ENCODE measurements at places on chromosomes 1 and 21.

DNA sequence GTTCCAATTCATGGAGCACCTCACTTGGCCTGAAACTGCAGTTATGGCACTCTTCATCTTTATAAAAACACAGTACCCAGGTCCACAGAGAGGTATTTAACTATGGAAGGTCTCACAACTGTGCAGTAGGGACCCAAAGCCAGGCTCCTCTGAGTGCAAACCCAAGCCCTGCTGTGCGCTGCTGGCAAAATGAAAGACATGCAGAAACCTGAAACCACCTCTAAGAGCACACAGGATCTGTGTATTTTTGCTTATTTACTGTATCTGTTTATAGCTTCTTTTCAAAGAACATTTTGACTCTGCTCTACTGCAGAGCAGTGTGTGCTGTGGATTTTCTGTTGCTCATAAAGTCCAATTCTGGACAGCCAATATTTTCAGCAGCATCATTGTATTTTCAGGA is 166.6 kb downstream of the DSCAM start:
- DNase-seq: no peak

DNA sequence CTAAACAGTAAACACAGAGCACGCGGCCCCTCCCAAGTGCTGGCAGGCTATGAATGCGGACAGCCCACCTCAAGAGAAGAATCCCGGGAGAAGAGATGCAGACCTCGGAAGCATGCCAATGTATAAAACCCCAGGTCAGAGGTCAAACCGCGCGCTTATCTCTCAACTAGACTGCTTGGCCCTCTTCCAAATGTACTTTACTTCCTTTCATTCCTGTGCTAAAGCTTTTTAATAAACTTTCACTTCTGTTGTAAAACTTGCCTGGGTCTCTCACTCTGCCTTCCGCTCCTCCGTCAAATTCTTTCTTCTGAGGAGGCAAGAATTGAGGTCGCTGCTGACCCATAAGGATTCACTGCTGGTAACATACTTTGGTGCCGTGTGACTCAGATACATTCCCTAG is 216.0 kb downstream of the S1PR1 start:
- DNase-seq: no peak

GRCh38 chr1:243505986-243506689 is 250.3 kb downstream of the SDCCAG8 start:
- DNase-seq: no peak

DNA sequence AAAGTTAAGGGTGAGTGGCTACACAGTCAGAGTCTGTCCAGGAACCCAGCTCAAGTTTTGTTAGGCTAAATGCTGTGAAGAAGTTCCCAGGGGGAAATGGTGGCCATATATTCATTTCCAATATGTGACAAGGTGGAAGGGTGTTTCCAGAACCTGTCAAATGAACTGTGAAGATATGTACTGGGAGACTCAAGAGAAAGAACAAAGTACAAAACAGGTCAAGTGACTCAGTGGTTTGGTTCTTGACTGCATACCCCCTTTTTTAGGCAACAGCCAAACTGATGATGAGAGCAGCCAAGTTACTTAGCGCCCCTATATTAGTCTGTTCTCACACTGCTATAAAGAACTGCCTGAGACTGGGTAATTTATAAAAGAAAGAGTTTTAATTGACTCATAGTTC is 18.6 kb upstream of the FBXO28 start:
- no peak for DNase-seq

- no peak for DNase-seq
These were observed 10.7 kb upstream of the OR2B11 start for GRCh38 chr1:247468481-247469140.

DNA sequence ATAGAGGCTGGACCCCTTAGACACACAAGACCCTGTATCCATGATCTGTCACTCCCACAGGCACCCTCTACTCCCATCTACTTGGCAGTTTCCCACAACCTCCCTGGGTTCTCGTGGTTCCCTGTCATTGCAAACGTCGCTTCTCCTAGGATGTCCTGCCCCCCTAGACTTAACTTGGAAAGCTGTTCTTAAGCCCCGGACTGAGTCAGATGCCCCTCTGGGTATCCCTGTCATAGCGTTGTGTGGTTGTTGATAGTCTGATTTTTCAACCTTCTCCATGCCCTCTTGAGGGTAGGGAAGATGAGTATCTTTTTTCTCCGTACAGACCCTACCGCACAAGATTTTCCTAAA is 11.8 kb downstream of the RCC1 start:
- DNase-seq: peak; percentile 31

- DNase-seq: peak; percentile 58
These were observed 556 bp downstream of the GMEB1 start for GRCh38 chr1:28668956-28669723.

GRCh38 chr1:154755858-154756730 is 114.0 kb downstream of the KCNN3 start:
- DNase-seq: peak; percentile 70

DNA sequence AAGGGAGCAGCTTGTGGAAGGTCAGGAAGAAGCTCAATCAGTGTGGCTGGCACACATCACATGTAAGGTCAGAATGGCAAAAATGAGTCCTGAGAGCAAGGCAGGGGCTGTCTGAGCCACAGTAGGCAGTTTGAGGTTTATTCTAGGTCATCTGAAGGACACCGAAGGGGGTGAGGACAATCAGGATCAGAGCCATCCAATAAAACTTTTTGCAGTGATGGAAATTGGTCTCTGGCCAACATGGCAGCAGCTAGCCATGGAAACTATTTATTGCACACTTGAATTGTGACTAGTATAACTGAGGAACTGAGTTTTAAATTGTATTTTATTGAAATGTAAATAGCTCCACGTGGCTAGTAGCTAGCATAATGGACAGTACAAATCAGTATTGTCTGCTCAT is 97.0 kb upstream of the CACNA1E start:
- no peak for DNase-seq

GRCh38 chr1:31931593-31932225 is 6.5 kb downstream of the PTP4A2 start:
- no peak for DNase-seq

DNA sequence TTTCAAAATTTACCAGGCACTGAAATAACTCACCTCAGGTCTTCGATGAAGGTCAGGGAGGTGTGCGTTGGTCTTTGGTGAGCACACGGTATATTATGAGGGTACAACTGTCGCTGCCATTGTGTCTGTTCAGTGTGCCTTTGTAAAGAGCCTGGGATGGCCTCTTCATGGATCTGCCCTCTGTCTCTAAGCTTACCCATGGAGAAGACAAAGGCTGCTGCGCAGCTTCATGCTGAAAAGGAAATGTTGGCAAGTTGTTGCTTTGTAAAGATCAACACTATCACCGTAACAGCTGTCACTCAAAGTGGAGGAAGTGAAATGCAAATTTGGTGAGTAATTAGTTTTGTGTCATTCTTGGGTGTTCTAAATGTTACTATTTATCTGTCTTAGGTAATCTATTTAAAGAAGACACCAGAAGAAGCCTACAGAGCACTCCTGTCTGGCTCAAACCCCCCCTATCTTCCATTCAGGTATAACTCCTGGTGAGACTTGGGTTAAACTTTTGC is 71.6 kb downstream of the CDC14A start:
- peak; percentile 28 for DNase-seq

DNA sequence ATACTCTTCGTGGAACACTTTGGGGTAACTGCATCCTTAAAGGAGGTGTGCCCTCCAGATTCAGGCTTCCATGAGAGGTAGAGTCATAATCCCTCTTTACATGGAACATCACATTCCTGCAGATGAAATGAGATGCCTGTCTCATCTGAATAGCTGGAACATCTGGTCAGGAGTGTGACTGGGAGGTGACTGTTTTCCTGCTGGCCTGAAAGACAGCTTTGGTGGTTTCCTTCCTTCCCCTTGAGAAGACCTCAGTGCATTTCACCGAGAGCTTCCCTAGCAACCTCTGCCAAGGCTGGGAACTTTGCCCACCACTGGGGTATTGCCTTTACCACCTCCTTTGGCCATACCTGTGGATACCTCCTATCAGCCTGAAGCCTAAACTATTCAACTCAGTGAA is 46.7 kb upstream of the GUCA2A start:
- no peak for DNase-seq

GRCh38 chr1:222275729-222276465 is 272.0 kb downstream of the HHIPL2 start:
- no peak for DNase-seq

DNA sequence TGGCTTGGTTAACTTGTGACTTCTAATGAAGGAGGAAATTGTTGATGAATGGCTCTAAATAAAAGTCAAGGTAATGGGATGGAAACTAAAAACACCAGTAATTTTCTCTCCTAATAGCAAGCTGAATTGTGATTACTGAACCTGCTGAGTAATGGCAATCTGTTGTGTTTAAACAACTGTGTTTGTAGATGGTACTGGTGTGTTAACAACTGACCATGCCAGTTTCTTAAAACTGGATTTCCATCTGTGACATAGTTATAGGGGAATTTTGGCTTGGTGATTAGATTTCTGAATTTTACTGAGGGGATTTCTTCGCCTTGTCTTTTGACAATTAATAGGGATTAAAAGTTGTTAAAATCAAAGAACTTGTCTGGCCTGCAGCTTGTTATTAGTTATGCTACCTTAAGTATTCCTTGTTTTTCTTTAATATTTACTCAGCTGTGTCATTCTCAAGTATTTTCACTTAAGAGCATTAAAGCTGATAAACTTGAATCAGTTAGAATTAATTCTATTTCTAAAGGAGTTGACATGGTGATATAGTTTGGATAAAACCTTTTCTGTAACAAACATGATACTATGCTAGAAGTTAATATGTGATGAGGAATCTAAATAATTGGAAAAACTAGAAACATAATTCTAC is 7.9 kb upstream of the ERO1B start:
- no peak for DNase-seq

DNA sequence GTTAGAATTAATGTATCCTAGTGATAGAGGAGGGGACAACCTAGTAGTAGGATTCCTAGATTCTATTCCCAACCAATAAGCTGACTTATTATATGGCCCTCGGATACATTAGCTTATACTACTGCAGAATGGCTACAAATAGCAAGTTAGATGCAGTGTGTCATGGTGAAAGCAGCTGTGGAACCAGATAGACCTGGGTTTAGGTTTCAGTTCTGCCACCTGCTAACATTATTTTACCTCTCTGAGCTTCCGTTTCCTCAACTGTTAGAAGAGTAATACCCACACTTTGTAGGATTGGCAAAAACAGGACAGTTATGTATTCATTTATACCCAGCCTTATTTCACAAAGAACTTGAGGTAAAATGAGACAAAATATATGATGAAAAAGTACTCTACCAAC is 21.6 kb upstream of the MAGOH start:
- DNase-seq: no peak

- DNase-seq: no peak
These were observed 23.9 kb upstream of the SAMD11 start for GRCh38 chr1:899636-900317.

- DNase-seq: no peak
These were observed 37.1 kb upstream of the DOCK7 start for GRCh38 chr1:62725255-62725654.

DNA sequence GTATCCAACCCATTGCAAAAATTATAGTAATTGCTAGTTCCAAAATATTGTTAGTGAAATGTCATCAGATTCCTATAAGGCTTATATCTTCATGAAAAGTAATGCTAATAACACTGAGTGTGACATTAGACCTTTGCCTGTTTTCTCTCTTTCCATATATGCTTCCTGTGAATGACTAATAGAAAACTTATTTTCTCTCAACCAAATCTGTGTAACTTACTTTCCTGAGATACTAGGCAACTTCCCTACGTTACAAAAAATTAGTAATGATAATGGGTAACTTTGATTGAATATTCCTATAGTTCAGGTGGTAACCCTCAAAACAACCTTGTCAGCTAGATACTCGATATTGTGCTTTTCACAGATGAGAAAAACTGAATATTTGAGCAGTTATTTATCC is 124.2 kb upstream of the HNRNPU start:
- no peak for DNase-seq

GRCh38 chr1:97138515-97139032 is 417.0 kb downstream of the PTBP2 start:
- DNase-seq: no peak

DNA sequence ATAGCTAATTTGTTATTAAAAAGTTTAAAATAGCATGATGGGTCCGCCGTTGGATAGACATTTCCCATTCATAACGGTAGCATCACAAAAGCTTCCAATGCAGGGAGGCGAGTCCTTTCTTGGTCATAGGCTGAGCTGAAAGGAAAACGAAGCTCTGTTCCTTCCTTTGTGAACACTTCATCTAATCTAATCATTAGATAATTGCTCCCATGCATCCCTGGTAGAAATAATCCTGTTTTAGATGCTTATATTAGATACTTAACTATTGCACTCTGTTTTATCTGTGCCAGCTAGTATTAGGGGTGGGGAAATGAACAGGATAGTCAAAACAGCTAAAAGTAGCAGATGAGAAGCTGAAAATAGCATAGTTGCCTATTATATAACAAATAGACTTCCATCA is 215.0 kb downstream of the SLC35F3 start:
- no peak for DNase-seq

DNA sequence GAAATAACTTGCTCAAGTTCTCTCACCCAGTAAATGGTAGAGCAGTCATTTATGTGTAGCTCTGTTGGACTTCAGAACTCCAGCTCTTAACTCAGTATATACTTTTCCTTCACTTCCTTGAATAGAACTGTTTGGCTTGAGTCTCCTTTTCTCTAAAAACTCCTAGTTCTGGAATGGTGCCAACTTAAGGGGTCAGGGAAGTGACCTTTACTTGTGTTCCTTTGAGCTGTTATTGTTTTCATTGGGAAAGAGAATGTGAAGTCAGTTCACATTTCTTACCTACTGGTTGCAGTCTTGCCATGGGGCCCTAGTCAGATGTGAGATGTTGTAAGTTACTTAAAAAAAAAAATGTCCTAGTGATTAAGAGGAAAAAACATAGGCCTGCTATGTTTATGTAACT is 77.0 kb upstream of the MACF1 start:
- DNase-seq: no peak

DNA sequence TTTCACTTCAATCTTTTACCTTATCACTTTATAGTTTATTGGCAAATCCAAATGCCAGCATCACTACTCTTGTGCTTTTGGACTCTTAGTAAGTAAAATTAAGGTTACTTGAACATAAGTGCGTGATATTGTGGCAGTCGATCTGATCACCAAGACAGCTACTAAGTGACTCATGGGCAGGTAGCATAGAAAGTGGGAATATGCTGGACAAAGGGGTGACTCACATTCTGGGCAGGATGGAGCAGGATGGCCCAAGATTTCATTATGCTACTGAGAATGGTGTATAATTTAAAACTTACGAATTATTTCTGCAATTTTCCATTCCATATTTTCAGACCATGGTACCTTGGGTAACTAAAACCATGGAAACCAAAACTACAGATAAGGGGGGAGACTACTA is 120.2 kb downstream of the ROR1 start:
- DNase-seq: no peak

DNA sequence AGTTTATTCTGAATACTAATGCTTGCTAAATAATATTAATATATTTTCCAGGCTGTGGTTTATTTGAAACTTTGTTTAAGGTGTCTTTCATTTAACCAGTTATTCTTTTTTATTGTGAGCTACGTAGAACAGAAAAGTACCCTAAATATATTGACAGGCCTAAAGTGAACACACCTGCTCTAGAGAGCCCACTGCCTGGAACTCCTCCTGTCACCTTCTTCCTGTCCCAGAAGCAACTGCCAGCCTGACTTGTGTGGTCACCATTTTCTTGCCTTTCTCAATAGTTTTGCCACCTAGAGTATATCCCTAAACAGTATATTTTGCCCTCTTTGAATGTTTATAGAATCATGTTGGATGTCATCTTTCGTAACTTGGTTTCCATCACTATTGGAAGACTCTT is 48.5 kb downstream of the SCCPDH start:
- DNase-seq: no peak

GRCh38 chr1:218665221-218665620 is 320.1 kb downstream of the TGFB2 start:
- no peak for DNase-seq

- DNase-seq: no peak
These were observed 615.5 kb downstream of the NPHP4 start for GRCh38 chr1:5376538-5377247.

All from activated CD4-positive, alpha-beta T cell treated with anti-CD3 and anti-CD28 coated beads for 36 hours (primary cell).